DMS53 (cell line): ENCODE measurements at places on chromosomes 5 and 9.

GRCh38 chr9:87498046-87498810, 561 bp downstream of the DAPK1 start:
- peak; percentile 69 for DNase-seq

DNA sequence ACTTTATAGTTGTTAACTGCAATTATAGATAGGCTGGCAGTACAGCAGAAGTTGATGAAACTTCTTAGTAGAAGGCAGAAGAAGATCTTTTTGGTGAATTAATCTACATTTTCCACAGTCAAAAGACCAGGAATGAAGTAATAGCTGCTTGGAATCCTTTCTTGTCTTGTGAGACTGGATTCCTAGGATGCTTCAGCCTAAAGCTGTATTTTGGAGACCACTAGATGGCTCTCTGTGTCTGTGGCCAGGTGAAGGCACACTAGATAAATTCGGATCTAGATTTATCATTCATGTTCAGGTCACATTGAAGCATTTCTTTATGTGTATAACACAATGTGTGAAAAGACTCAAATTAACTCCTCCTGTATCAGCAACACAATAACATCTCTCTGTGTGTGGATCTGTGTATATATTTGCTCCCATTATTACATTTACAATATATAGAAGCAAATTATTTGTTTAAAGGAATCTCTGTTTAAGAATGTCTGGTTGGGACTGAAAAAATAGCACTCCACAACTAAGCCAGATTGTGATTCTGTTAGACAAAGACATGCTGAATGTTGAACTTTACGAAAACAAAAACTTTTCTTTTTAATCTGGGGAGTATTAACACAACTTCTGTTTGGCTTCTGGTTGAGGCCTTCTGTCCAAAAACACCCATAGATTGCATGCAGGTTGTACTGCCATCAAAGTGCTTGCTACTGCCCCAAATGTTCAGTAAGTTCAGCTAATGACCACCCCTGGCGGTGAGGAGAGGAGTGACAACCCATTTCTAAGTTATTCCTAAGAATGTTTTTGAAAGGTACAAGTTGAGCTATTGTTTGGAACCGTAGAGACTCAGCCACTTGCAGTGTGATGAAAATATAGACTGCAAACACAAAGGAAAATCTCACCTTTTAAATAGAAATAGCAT, 10.6 kb downstream of the GRIN3A start:
- DNase-seq, result peak; percentile 56

- peak; percentile 49 for DNase-seq
These were observed 180.5 kb downstream of the RAB3C start for GRCh38 chr5:58763390-58763789.

GRCh38 chr5:130052752-130053151, 148.5 kb downstream of the CHSY3 start:
- peak; percentile 10 for DNase-seq

DNA sequence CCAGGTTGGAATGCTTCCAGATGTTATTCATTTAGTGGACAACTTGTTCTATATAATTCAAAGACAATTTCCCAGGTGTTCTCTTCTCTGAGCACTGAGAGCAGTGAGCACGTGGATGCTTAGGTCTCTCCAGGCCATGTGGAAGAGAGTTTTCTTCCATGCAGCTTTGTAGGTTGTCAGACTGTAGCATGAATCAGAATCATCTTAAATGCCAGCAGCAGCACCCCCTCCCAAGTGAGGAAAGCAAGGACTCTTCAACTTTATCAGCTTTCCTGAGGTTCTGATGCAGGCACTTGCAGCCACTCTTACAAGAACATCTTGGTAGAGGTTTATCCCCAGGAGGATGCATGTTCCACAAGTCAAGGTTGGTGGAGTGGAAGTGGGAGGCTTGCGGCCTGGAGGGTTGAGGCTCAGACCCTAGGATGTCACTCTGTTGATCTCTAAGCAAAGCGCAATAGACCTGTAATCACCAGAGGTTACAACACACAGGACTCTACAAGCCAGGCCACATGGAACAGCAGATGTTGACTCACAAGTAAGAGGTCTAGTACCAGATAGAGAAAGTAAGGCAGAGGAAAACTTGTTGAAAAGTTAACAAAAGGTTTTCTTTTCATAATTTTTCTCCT, 47.7 kb downstream of the UGCG start:
- DNase-seq, result no peak

GRCh38 chr5:25439025-25439424, 794.2 kb upstream of the CDH10 start:
- DNase-seq, result no peak

- DNase-seq, result no peak
These were observed 586.9 kb upstream of the BRINP1 start for GRCh38 chr9:119956111-119956510.
